CD4-positive, alpha-beta T cell treated with Interleukin-12 subunit alpha and Interleukin-12 subunit beta, for 1 hour (primary cell): ENCODE measurements at places on chromosomes 5 and 9.

DNA sequence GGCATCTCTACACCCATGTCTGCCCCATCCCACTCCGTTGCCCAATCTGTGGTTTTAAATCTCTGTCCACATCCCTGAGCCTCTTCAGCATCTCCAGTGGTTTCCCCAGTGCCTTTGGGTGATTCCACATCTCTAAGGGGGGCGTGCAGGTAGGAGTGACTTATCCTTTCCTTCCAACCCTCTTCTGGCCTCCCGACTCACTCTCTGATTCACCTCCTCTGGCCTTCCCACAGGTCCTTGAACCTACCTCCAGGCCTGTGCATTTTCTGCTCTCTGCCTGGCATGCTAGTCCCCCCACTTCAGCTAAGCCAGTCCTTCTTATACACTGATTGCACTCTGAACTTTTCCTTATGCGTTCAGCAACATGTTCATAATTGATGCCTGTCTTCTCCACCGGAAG is 99.0 kb downstream of the RALGPS1 start:
- DNase-seq = no peak

- DNase-seq = no peak
Observed at GRCh38 chr5:116291271-116291670, 206.4 kb downstream of the COMMD10 start.

GRCh38 chr9:111458139-111459009 is 25.8 kb downstream of the ECPAS start:
- no peak for DNase-seq

GRCh38 chr5:90097082-90097477 is 312.5 kb downstream of the CETN3 start:
- DNase-seq = no peak

GRCh38 chr5:95621839-95622629 is 2.1 kb downstream of the GPR150 start:
- peak; percentile 65 for DNase-seq

DNA sequence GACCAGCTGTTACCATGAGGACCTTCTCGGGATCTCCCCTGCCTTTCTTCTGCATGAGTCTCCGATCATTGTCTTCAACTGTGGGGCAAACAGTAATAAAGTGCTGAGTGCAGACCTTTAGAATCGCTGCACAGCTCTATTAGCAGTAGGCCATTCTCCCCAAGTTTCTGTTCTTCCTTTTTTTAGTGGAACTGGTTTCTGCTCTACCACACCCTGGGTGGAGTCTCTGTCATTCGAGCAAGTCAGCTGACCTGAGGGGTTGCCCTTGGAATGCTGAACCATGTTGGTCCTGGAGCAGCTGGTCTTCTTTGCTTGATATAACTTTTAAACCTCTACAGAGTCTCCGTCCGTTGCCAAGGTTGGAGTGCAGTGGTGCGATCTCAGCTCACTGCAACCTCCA is 33.4 kb upstream of the GNPDA1 start:
- DNase-seq = no peak

DNA sequence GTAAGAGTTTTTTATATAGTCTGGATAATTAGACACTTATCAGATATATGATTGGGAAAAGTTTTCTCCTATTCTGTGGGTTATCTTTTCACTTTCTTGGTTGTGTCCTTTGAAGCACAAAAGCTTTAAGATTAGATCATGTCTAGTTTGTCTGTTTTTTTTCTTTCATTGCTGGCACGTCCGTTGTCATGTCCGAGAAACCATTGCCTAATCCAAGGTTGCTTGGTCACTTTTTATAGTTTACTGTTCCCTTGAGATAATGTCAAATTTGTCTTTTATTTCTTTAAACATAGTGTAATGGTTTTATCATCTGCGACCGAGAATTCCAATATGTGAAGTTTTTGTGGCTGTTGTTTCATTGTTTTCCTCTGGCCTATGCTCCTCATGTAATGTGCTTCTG is 28.8 kb downstream of the GARNL3 start:
- no peak for DNase-seq

- no peak for DNase-seq
Observed at GRCh38 chr5:8949908-8950307, 596.0 kb downstream of the SEMA5A start.

GRCh38 chr5:137234973-137235943 is 263.9 kb downstream of the SPOCK1 start:
- DNase-seq = no peak

- DNase-seq = no peak
Observed at GRCh38 chr5:109655841-109656240, 33.9 kb upstream of the MAN2A1 start.

DNA sequence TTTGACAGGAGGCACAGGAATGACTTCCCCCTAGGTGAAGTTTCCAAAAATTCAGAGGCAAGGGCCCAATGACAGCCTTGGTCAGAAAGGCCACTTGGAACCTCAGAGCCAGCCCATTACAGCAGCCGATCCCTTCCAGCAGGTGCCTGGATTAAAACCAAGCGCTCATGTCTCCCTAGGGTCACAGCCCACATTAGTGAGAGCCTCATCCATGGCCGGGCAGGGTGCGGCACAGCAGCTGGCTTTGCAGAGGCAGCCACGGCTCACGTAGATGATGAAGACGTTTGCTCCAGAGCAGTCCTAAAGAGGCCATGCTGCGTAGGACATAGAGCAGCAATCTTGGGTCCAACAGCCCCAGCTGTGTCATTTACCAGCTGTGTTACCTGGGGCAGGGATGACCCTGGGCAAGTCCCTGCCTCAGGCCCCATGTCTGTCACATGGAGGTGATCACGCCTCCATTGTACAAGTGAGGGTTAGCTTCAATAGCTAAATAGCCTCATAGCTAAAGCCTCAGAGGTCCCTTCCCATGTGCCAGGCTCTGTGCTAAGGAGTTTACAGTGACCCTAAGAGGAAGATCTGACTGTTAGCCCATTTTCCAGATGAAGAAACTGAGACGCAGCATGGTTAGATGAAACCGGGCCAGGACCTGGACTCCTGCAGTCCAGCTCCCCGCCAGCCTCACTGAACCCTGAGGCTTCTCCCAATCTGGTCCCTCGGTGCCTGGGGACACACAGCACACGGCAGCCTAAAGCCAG is 39.2 kb downstream of the NEK6 start:
- no peak for DNase-seq

- no peak for DNase-seq
Observed at GRCh38 chr5:84535281-84535680, 150.6 kb upstream of the EDIL3 start.

- no peak for DNase-seq
Observed at GRCh38 chr9:87849144-87849758, 33.4 kb upstream of the SPATA31E1 start.

- DNase-seq = no peak
Observed at GRCh38 chr5:150404941-150405816, 7.5 kb downstream of the CD74 start.

DNA sequence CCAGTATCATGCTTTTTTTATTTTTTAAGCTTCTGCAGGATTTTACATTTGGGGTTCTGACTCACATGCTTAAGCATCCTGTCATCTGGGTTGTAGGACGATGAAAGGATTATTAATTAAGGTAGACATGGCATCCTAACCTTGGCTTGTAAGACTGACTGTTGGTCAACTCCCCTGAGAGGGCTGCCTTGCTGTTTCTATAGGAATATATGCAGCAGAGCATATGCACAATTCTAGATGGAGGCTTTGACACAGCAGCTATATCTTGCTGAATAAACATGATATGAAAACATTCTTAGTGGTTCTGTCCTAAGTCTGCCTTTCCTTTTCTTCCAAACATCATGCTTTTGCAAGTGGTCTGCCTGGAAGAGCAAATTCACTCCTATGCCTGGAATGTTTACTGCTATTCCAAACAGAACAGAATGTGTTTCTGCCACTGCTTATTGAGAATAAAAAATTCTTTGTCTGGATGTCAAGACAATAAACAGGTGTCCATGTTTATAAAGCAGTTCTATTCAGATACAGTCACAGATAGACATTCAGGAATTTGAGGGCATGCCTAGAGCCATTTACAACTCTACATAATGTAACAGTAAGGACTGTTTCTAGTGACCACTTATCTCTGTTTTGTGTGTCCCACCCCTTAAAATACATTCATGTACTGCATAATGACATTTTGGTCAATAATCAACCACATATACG is 166.2 kb upstream of the PPP2R2B start:
- no peak for DNase-seq

- no peak for DNase-seq
Observed at GRCh38 chr5:1064383-1065142, 47.3 kb downstream of the SLC12A7 start.

DNA sequence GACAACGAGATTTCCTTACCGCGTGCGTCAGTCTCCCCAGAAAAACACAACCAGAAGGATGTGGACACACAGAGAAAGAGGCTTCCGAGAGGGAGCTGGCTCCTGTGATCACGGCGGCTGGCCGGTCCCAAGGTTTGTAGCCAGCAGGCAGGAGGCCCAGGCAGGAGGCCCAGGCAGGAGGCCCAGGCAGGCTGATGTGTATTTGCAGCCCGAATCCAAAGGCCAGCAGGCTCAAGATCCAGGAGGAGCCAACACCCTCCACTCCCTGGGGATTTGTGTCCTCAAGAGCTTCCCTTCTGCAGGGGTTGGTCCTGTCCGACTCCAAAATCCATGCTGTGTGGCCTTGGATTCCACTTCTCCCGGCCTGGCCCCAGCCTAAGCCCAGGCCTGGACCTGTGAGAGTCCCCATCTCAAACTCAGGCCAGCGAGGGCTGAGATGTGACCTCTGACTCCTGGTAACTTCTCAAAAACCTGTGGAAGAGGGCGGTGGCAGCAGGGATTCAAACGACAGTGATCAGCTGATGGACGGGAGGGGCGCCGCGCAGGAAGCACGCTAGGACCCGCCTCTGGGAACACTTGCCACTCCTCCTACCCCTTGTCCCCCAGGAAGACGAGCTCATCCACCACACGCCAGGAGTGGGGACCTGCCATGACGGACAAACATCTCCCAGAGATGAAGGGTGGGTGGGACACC is 75.0 kb upstream of the PPP1R26 start:
- no peak for DNase-seq
